ENCODE measurements at places on chromosomes 7 and 10. TPM values are rescaled to one million over a fixed set of nuclear protein-coding genes. Genes with fewer than 3 reads are reported as not detected.

The ITPRID1 gene
- total RNA-seq: 7.4 TPM

The ARL5B gene
- 19.6 TPM for total RNA-seq

DNA sequence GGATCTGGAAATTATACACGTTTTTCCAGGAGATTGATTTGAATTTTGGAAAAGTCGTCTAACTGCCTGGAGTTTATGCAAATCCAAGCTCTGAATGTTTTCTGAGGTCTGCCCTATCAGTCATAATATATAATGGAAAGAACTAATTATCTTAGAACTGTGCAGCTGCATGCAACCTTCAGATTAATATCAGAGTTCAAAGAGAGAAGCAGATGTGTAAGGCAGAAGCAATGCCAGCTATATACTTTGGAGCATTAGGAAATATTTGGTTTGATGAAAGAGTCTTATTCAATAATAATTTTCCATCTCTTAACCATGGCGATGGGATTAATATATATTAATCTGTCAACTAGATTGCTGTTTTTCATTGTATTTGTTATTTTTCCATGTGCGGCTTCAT is 500.9 kb downstream of the NEBL start:
- no peak overlapping the region for H3K27ac ChIP-seq
- H3K4me3 ChIP-seq: no peak overlapping the region
- no peaks in the 10 kb centered on the region for H3K4me1 ChIP-seq

- H3K27me3 ChIP-seq: no peaks in the 10 kb centered on the region
- H3K36me3 ChIP-seq: peaks cover 3% of the 10 kb centered on the region
- no peaks in the 10 kb centered on the region for H3K4me1 ChIP-seq
- H3K4me3 ChIP-seq: no peak overlapping the region
- DNase-seq: no peak
These were observed 81.1 kb downstream of the NOC3L start for GRCh38 chr10:94281654-94282053.

GRCh38 chr10:73774637-73775036 is 7.2 kb upstream of the CHCHD1 start:
- DNase-seq: no peak
- no peaks in the 10 kb centered on the region for H3K27me3 ChIP-seq
- H3K4me3 ChIP-seq: no peak overlapping the region
- H3K4me1 ChIP-seq: peaks cover 26% of the 10 kb centered on the region

DNA sequence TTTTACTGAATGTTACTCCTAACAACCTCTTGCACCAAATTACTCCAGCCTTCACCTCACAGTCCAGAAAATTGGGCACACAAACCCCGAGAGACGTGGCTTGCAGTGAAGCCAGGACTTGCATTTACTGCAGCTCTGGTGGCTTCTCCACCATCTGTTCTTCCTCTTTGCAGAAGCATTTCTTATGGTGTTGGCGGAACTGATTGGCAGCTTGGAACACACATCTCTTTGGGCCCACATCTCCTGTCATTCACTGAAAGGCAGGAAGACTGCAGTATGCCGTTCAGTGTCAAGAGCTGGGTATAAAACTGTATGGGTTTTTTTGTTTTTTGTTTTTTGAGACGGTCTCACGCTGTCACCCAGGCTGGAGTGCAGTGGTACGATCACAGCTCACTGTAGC is 38.3 kb upstream of the PRKAR1B start:
- H3K36me3 ChIP-seq: no peaks in the 10 kb centered on the region
- no peak overlapping the region for H3K27ac ChIP-seq
- DNase-seq: no peak
- no peaks in the 10 kb centered on the region for H3K27me3 ChIP-seq
- no peak overlapping the region for H3K4me3 ChIP-seq

DNA sequence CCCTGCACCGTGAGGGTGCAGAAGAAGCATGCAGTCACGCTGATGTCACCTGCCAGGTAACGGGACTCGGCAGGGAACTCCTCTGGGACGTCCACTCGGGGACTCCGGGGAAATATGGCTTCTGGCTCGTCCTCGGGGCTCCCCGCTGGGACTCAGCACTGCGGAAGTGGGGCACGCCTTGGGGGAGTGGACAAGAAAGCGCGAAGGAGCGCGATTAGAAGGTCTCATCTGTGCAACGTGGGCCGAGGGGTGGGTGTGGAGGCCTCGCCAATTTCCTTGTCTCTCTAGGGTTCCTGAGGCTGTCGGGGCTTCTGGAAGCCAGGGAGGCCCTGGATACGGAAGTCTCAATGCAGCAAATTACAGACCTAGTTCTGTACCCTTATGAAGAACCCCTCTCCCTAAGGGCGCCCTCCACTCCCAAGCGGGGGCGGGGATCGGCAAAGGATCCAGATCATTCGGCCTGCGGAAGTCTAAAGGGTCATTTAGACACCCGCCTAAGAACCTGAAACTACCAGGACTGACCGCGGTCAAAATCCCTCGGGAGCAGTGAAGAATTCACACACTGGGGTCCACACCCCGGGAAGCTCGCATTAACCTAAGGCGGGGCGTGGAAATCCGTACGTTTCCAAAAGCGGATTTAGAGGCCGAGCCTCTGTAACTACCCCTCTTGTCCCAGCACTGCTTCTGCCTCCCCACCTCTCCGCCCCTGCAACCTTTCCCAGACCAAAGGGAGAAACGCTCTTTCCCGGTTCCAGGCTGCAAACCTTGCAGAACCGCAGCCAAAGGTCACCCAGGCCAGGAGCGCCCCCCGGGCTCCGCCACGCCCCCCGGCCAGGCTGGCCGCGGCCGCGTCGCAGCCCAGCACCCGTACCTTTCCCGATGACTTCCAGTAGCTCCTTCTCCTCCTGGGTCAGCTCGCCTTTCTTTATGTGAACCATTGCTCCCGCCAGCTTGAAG is 640 bp downstream of the ANKMY2 start:
- H3K27me3 ChIP-seq: no peaks in the 10 kb centered on the region
- no peaks in the 10 kb centered on the region for H3K36me3 ChIP-seq
- H3K27ac ChIP-seq: peak overlapping the region; percentile 90
